ENCODE measurements at places on chromosomes 3 and 15.

DNA sequence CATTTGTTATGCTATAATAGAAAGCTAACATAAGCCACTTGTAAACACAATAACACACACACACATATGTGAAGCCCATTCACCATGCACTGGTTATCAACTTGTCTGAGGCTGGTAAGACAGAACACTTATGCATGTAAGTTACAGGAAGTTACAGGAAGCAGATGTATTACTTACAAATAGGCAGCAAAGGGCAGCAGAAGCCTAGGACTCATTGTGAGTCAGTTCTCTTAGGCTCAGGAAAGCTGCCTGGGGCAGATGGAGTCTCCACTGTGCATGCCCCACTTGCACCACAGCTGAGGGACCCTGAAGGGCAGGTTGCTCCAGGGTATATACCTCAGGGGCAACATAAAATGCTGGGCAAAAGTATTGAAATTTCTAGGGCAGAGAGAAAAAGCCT lies 748.8 kb upstream of the CCDC54 start:
- no peak for DNase-seq
- no peak overlapping the region for H3K4me3 ChIP-seq
- H3K36me3 ChIP-seq = no peaks in the 10 kb centered on the region
- H3K27me3 ChIP-seq = no peaks in the 10 kb centered on the region

- H3K4me1 ChIP-seq = peaks cover 10% of the 10 kb centered on the region
- H3K4me3 ChIP-seq = no peak overlapping the region
- H3K36me3 ChIP-seq = no peaks in the 10 kb centered on the region
- DNase-seq = no peak
- H3K27ac ChIP-seq = no peak overlapping the region
These were observed 199.1 kb downstream of the FAM43A start for GRCh38 chr3:194884649-194885315.

DNA sequence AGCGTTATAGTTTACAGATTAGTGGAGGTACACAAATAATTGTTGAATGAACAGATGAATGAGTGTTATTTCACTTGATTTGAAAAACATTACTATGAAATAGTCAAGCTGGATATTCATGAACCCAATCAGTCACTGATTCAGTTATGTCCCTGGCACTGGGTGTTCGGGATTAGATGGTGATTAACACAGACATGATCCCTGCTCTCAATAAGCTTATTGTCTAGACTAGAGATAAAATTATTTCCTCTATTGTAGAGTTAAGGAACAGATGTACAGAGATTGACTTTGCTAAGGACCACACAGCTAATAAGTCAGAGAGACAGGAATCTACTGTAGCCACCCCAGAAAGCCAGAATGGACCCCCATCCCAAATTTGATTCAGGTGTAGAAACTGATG lies 963 bp downstream of the GRAMD1C start:
- no peak for DNase-seq
- no peaks in the 10 kb centered on the region for H3K27me3 ChIP-seq
- H3K27ac ChIP-seq = no peak overlapping the region
- peak overlapping the region; percentile 75 for H3K4me3 ChIP-seq

- H3K4me1 ChIP-seq = no peaks in the 10 kb centered on the region
- no peaks in the 10 kb centered on the region for H3K27me3 ChIP-seq
- H3K36me3 ChIP-seq = no peaks in the 10 kb centered on the region
- DNase-seq = no peak
These were observed 31.4 kb upstream of the MANF start for GRCh38 chr3:51353691-51354090.

GRCh38 chr3:120049881-120050539 lies 44.2 kb downstream of the GSK3B start:
- no peak for DNase-seq
- H3K36me3 ChIP-seq = no peaks in the 10 kb centered on the region
- H3K27ac ChIP-seq = no peak overlapping the region
- no peaks in the 10 kb centered on the region for H3K27me3 ChIP-seq

GRCh38 chr3:180680097-180680430 lies 775 bp upstream of the CCDC39 start:
- no peaks in the 10 kb centered on the region for H3K36me3 ChIP-seq
- no peak for DNase-seq
- no peaks in the 10 kb centered on the region for H3K27me3 ChIP-seq
- no peak overlapping the region for H3K27ac ChIP-seq

- H3K4me3 ChIP-seq = no peak overlapping the region
- H3K27ac ChIP-seq = no peak overlapping the region
These were observed 11.1 kb downstream of the KLHL18 start for GRCh38 chr3:47293822-47294221.

DNA sequence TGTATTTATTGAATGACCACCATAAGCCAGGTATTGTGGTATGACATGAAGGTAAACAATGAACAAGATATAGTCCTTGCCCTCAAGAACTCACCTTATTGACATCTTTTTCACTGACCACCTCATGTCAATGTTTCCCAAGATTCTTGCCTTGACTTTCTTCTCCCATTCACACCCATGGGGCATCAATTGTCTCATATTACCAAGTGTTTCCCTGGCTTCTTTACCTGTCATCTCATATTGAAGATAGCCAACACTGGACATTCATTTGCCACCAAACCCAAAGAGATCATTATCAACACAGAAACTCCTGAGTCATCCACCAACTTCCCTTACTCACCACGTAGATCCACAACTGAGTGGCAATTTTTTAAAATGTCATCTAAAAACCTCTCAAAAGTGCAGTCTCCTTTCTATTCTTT lies 2.2 kb downstream of the EFHB start:
- H3K36me3 ChIP-seq = no peaks in the 10 kb centered on the region
- no peak for DNase-seq
- no peak overlapping the region for H3K27ac ChIP-seq
- H3K4me3 ChIP-seq = no peak overlapping the region
